ENCODE measurements at places on chromosomes 13 and 19. TPM values are rescaled to one million over a fixed set of nuclear protein-coding genes. Genes with fewer than 3 reads are reported as not detected.

The SPINT2 gene
- 71.3 TPM for total RNA-seq

The FCER2 gene
- total RNA-seq, result not detected

The ZNF418 gene
- total RNA-seq, result 1.5 TPM

The PSG5 gene
- total RNA-seq, result not detected

Measured in T-helper 2 cell treated with Interferon-gamma antibody and Interleukin-4, amounts not matched to agents 100 ng/mL and 5 ng/mL, for 36 hours (primary cell).